AG08395 (cell line): ENCODE measurements at places on chromosomes 1 and 21.

DNA sequence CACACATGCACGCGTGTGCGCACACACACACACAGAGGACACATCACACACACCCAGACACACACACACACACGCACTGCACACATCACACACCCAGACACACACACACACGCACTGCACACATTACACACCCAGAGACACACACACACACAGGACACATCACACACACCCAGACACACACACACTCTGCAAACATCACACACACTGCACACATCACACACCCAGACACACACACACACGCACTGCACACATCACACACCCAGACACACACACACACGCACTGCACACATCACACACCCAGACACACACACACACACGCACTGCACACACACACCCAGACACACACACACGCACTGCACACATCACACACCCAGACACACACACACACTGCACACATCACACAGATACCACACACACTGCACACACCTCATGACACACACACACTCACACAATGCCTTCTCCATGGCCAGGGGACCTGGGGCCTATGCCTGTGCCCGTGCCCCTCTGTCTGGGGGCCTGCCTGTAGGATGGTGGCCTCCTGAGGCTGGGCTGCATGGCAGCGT, 24.4 kb downstream of the CRYAA start:
- no peak for DNase-seq

DNA sequence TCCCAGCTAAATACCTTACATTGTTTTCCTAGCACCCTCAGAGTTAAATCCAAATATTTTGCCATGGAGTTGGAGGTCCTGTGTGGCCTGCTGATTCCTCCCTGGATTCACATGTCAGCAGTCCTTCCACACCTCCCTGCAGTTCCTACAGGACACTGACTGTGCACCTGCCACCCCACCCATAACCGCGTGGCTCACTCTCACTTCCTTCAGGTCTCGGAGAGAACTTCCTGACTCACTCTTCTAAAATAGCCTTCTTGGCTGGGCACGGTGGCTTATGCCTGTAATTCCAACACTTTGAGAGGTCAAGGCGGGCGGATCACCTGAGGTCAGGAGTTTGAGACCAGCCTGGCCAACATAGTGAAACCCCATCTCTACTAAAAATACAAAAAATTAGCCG, 8.4 kb upstream of the CAMTA1 start:
- no peak for DNase-seq

DNA sequence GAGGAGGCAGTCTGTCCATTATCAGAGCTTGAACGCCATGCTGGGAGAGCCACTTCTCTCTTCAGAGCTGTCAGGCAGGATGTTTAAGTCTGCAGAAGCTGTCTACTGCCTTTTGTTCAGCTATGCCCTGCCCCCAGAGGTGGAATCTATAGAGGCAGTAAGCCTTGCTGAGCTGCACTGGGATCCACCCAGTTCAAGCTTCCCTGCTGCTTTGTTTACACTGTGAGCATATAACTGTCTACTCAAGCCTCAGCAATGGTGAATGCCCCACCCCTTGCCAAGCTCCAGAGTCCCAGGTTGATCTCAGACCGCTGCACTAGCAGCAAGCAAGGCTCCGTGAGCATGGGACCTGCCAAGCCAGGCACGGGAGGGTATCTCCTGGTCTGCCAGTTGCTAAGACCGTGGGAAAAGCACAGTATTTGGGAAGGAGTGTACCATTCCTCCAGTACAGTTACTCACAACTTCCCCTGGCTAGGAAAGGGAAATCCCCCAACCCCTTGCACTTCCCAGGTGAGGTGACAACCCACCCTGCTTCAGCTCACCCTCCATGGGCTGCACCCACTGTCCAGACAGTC, 32.5 kb downstream of the RGS13 start:
- no peak for DNase-seq

GRCh38 chr1:39230261-39231190, 26.0 kb downstream of the MACF1 start:
- peak; percentile 65 for DNase-seq

GRCh38 chr1:15326691-15327588, 79.9 kb downstream of the FHAD1 start:
- DNase-seq = peak; percentile 90

DNA sequence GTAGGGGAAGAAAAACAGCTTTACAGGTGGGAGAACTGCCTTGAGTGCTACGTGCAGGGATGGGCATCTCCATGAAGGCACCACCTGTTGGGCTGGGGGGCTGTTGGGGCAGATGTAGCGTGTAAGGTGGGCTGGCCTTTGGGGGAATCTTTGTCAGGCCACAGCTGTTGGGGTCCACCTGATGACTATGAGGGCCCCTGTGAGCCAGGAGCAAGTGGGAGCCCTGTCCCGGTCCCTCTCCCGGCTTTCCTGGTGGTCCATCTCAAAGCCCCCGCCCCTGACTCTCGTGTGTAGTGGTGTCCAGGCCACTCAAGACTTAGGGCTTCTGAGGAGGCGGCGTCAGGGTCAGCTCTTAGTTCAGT, 13.5 kb downstream of the SLC37A1 start:
- no peak for DNase-seq

DNA sequence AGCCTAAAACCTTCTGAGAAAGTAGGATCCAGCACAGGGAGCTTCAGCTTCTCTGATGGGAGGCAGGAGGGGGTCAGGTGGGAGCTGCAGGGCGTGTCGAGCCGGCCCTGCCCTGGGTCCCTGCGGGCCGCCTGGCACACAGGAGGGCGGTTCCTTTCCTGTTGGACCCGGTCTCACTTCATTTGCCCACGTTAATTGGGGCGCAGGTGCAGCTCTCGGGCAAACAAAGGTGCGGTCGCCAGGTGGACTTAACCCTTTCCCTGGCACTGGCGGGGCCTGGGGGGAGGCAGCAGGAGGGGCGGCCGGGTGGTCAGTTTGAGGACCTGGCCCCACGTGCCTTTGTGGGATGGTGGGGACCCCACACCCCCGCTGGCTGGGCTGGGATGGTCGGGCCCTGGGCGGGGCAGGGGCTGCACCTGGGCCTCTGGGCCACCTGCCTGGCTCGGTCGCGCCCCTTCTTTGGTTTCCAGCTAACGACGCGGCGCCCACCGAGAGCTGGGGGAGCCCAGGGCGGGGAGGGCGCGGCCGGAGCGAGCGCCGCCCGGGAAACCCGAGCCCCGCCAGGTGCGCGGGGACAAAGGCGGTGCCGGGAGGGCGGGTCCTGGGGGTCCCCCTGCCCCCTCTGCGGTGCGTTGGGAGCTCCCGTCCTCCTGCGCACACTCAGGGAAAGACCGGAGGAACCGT, 20.8 kb upstream of the C1orf159 start:
- no peak for DNase-seq

DNA sequence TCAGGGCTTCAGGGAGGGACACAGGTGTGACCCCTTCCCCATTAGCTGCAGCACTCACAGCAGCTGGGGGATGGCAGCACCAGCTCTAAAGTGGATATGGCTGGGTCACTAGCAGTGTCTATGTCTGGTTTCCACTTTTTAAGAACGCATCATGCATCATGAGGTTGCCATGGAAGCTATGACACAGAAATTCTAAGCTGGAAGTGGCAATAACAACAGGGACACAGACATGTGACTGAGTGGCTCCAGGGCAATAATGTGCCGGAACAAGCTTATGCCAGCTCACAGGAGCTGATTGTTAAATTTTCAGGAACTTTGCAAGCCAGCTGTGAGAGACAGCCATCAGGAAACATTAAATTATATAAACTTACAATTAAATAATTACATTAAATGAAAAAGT, 51.2 kb upstream of the NFASC start:
- DNase-seq = no peak

GRCh38 chr1:14926229-14926628, 227.3 kb upstream of the TMEM51 start:
- DNase-seq = no peak

GRCh38 chr1:23757812-23758211, 14.5 kb downstream of the ELOA start:
- DNase-seq = no peak

- no peak for DNase-seq
Measured at GRCh38 chr1:68449901-68450300, at the start of gene RPE65. Gene RPE65, minus strand, starts transcription at chr1:68449954. Its CDS starts 49 bp downstream, at chr1:68449905.

GRCh38 chr1:6935361-6935883, 150.2 kb downstream of the CAMTA1 start:
- DNase-seq = no peak

- DNase-seq = no peak
Measured at GRCh38 chr21:14482165-14482564, 64.0 kb downstream of the SAMSN1 start.

GRCh38 chr1:52926864-52927211, 238 bp upstream of the SCP2 start:
- no peak for DNase-seq

GRCh38 chr1:19780267-19780877, 19.3 kb downstream of the TMCO4 start:
- DNase-seq = no peak

DNA sequence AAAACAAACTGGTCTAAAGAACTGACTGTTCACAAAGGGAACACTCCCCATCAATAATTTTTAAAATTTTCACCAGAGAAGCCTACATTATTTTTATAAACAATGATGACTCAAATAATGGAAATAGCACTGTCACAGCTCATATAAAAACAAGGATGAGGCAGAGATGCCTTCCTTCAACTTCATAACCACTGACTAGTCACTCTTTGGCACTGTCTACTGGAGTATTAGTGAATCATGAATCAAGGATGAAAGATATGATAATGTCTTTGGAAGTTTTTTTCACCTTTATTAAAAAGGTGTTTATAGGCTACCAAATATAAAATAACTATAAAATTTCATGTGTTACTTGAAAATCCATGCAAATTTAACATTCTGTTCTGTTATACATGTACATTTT, 316.9 kb downstream of the VAV3 start:
- peak; percentile 82 for DNase-seq

DNA sequence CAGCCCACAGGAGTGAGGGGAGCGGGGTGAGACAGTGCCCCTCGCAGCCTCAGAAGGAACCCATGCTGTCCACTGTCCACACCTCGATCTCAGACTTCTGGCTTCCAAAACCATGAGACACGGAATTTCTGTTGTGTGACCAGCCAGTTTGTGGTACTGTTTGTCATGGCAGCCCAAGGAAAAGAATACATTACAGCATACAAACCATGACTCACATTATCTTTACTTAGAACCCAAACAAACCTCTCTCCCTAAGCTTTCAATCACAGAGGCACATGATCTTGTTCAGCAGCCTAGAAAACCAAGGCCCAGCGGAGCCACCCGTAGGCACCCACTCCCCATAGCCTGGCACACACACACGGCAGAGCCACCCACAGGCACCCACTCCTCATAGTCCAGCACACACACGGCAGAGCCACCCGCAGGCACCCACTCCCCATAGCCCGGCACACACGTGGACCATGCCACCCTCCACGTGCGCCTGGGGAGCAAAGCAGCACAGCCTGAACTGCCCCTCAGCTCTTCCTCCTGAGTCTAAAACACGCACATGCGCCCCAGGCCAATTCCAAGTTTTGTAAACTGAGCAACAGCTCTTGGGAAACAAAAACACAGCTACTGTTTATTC, 458 bp upstream of the KRTAP10-4 start:
- DNase-seq = no peak

DNA sequence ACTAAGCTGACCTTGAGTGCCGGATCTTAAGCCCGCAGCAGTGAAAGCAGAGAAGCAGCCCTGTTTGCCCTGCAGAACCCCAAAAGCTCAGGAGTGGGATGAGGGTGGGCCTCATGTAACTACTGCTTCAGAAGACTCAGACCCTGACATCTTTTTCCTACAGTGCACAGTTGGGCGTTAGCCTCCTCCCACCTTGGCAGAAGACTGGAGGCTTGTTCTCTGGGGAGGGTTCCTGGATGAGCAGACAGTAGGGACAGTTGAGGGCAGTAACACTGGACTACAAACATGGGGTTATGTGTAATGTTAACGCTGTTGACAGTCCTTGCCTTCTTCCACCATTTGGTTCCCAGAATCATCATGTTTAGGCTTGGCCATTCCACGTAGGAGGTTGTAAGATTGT, 9.6 kb downstream of the CTPS1 start:
- DNase-seq = no peak

DNA sequence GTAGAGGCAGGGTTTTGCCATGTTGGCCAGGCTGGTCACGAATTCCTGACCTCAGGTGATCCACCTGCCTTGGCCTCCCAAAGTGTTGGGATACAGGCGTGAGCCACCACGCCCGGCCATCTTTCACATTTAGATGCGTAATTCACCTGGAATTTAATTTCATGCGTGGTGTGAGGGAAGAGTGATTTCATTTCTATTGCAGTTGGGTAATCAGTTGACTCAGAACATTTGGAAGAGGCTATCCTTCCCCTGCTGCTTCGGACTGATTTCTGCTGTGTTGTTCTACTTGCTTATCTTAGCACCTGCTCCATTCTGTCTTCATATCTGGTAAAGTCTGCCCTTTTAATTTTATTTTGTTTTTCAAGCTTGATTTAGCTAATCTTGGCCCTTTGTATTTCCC, 19.1 kb downstream of the DIP2A start:
- no peak for DNase-seq
